Kidney epithelial cell (primary cell): ENCODE measurements at places on chromosomes 16 and 17. TPM values are rescaled to one million over a fixed set of nuclear protein-coding genes. Genes with fewer than 3 reads are reported as not detected.

The WNT9B gene
- not detected in 2 replicates for total RNA-seq

The RHOT2 gene
- 68.0 and 76.8 TPM in 2 replicates for total RNA-seq

The BORCS6 gene
- 13.3 and 16.1 TPM in 2 replicates for total RNA-seq

The DNAH9 gene
- total RNA-seq = 0.08 and 0.21 TPM in 2 replicates

The TEX14 gene
- 0.04 and 0.07 TPM in 2 replicates for total RNA-seq

The CKLF gene
- total RNA-seq = 120 and 129 TPM in 2 replicates

The TBC1D3I gene
- 0.13 TPM in 1 of 2 replicates, not detected in the other for total RNA-seq

The MRPL10 gene
- 59.7 and 60.1 TPM in 2 replicates for total RNA-seq

The ST6GALNAC2 gene
- 9.9 and 13.6 TPM in 2 replicates for total RNA-seq

The ANKRD40CL gene
- not detected in 2 replicates for total RNA-seq

The WDR90 gene
- 17.0 and 21.0 TPM in 2 replicates for total RNA-seq

The CD300LF gene
- not detected in 2 replicates for total RNA-seq

The TMEM256 gene
- 66.9 and 77.1 TPM in 2 replicates for total RNA-seq

The SLC26A11 gene
- 14.4 and 19.1 TPM in 2 replicates for total RNA-seq
